ENCODE measurements at places on chromosomes 2 and 18. TPM values are rescaled to one million over a fixed set of nuclear protein-coding genes. Genes with fewer than 3 reads are reported as not detected.

MOGAT1 gene
- 0.24 TPM for total RNA-seq

IMPA2 gene
- total RNA-seq: 10.0 TPM

FARP2 gene
- total RNA-seq: 41.6 TPM

GRCh38 chr2:148282201-148282600, 261.3 kb downstream of the MBD5 start:
- peak; percentile 32 for DNase-seq

DNA sequence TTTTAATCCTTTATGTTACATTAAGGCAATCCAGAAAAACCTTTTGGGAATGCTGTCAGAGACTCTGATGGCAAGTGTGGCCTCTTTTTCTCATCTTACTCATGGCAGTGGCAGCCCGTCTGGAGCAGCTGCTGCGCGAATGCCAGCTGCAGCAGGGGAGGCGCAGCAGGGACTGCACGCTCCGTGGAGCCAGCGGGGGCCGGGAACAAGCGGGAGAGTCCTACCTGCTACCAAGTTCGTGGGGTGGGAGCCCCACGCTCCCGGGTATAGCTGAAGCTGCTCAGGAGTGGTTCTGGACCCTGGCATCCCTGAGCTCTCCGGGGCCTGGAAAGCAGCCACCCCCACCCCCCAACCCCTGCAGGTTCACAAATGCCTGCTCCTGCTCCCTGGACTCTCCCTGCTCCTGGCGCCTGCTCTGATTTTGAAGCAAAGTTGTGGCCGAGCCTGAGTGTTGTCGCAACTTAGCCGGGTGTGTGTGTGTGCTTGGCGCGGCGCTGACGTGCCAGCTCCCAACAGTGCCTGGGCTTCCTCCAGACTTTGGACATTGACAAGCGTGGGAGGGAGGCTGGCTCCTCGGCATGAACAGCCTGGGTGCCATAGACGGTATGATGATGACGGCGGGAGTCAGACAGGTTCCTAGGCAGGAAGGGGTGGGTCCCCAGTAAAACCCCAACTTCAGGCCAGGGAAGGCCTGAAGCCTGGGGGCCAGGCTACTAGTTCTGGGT, 21.7 kb downstream of the TMX3 start:
- DNase-seq: no peak

OSBPL1A gene
- 35.4 TPM for total RNA-seq

- no peak for DNase-seq
Measured at GRCh38 chr2:5409898-5410381, 282.2 kb upstream of the SOX11 start.

MCFD2 gene
- total RNA-seq: 169 TPM

DNA sequence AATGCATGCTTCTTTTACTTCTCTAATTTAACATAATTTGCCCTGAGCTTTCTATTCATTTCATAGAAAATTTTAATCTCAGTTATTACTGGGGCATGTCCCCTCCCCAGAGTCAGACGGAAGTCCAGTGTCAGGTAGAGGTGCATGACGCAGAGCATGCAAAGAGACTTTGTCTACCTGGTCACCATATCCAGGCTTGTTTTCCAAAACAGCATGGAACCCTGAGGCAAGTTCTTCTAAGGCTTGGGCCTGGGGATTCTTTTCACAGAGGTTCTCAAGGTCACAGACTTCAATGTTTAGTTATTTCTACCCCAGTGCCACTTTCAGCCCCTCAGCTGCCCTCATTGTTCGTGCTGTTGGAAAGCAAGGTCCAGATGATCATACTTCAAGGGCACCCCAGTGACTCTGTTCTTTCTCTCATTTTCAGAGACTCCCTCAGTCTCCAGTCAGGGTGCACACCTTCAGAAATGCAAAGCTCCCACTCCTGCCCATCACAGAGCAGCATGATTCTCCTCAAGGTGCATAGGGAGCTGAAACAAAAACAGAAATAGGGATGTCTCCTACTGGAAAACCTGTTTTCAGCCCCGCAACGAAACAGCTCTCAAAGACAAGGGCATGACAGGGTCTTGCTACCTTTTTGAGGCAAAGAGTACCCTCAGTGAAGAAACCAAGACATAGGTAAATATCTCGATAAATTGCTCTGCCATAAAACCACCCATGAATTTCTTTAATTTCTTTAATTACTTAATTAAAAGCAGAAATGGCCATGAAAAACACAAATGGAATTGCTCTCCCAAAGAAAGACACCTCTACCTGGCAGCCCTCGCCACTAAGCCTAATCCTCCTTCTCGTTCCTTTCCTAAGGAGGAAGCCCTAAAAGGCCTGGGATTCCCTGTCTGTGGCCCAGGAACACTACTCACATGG, 9.5 kb upstream of the EVA1A start:
- DNase-seq: no peak

REG3A gene
- not detected for total RNA-seq

INHA gene
- total RNA-seq: 0.12 TPM

C2orf80 gene
- total RNA-seq: not detected

GRCh38 chr18:7817575-7818230, 250.6 kb downstream of the PTPRM start:
- no peak for DNase-seq

DNA sequence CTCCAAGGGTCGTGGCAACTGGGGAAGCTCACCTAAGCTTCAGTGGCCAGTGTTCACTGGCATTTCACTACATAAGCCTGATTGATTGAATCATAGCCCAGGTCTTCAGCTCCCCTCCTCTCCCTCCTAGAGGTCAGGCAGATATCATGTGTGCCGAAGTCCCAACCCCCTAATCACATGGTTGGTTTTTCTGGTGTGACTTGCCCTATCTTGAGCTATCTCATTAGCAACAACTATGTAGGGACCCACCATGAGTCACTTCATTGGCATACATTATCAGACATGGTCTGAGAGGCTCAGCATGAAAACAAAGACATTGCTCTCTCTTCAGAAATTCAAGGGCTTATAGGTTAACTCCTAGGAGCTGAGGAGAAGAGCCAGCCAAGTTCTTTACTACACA, 76.8 kb downstream of the LYPD1 start:
- peak; percentile 66 for DNase-seq

GRCh38 chr2:50853441-50853840, 178.5 kb downstream of the NRXN1 start:
- no peak for DNase-seq

LRP1B gene
- not detected for total RNA-seq

DNA sequence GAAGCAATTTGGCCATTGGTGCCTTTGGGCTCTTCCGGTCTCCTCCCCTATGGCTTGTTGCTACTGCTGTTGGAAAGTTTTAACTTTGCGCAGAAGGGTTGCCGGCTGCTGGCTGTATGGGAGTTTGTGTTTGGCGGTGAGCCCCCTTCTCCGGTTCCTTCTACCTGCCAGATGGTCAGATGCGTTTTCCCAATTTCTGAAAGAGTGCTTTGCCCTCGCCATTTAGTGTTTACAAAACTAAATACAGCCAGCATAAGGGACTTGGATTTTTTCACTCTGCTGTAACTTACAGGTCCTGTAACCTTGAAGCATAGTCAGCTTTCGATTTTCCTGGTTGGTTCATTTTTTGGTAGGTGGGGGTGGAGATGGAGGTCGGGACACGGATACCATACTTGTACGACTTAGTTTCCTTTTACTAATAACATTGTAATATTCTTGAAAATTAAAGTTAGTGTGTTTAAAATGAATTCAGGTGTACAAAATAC, 604 bp downstream of the COQ10B start:
- peak; percentile 96 for DNase-seq

TWIST2 gene
- total RNA-seq: 94.9 TPM

DNA sequence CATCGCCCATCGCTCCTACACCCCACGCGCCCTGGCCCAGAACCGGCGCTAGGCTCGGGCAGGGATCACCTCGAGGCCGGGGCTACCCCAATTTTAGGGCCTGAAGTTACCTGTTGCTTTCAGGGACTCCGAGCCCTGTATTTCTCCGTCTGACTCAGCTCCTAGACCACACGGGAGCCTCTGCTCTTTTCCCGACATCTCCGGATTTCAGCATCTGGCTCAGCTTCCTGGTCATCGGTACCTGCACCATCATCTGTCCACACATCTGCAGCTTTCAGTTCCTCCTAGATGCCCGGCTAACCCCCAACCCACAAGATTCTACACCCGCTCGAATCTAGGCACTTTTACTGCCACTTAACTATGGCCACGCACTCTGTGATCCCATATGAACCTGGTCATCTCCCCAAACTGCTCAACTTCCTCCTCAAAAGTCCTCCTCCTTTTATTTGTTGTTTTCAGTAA, 12.1 kb upstream of the HMSD start:
- no peak for DNase-seq

GRCh38 chr18:47166294-47166693, 9.9 kb downstream of the IER3IP1 start:
- DNase-seq: no peak

All from RPMI7951 (cell line).